ENCODE measurements at places on chromosomes 4 and X. TPM values are rescaled to one million over a fixed set of nuclear protein-coding genes. Genes with fewer than 3 reads are reported as not detected.

The MTCP1 gene
- polyA plus RNA-seq: 5.4 TPM

The FGB gene
- polyA plus RNA-seq: not detected

The MAGEB17 gene
- polyA plus RNA-seq: not detected

The GIMD1 gene
- polyA plus RNA-seq: not detected

The ACE2 gene
- polyA plus RNA-seq: not detected

The RADX gene
- polyA plus RNA-seq: 0.26 TPM

The FAM184B gene
- polyA plus RNA-seq: 0.02 TPM

The TLR2 gene
- 0.05 TPM for polyA plus RNA-seq

The EDA2R gene
- polyA plus RNA-seq: 23.4 TPM

- DNase-seq: no peak
These were observed 150.5 kb downstream of the RNF150 start for GRCh38 chr4:140982613-140983340.

DNA sequence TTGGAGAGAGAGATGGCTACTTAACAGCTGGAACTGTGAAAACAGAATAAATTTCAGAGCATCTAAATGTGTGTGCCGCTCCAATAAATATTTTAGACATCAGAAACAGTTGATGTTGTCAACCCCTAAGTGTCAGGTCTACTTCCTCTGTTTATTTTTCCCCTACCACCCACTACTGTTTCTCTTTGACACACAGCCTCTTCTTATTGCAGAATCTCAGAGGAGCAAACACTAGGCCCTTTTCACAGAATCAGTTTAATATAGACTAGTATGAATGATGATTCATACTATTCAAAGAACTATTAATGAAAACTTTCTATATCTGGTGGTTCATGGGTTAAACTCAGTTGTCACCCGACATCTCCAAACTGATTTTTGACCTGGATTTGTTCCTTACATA is 33.9 kb downstream of the NAA11 start:
- DNase-seq: no peak

DNA sequence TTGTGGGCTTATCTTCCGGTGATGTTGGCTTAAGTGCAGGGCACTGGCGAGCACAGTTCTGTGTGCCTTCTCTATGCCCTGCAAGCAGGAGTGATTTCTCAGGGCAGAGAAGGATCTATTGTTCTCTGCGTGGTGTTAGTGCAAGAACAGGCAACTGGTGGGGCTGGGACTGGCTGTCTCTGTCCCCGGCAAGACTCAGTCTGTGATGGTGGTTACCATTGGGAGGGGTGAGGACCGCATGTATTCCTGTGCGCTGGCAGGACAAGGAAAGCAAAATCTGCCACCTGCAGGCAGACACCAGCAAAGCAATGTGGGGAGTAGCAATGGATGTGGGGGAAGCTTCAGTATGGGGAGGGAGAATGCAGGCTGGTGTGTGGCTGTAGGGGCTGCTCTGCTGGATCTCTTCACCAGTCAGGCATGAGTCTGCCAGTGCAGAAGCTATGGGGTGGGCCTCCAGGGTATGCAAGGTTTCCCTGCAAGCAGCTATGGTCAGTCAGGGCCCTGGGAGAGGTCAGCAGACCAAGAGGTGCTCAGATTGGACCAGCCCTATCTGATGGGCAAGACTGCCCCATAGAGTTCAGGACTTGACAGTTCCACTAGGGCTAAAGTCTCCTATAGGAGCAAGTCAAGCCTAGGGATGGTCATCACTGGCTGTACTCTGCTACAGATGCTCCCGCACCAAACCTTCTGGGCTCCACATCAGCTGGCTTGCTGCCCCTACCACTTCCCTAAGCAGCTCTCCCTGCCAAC is 16.8 kb downstream of the PF4 start:
- no peak for DNase-seq

- no peak for DNase-seq
These were observed 39.7 kb downstream of the SNX25 start for GRCh38 chr4:185249105-185249504.

DNA sequence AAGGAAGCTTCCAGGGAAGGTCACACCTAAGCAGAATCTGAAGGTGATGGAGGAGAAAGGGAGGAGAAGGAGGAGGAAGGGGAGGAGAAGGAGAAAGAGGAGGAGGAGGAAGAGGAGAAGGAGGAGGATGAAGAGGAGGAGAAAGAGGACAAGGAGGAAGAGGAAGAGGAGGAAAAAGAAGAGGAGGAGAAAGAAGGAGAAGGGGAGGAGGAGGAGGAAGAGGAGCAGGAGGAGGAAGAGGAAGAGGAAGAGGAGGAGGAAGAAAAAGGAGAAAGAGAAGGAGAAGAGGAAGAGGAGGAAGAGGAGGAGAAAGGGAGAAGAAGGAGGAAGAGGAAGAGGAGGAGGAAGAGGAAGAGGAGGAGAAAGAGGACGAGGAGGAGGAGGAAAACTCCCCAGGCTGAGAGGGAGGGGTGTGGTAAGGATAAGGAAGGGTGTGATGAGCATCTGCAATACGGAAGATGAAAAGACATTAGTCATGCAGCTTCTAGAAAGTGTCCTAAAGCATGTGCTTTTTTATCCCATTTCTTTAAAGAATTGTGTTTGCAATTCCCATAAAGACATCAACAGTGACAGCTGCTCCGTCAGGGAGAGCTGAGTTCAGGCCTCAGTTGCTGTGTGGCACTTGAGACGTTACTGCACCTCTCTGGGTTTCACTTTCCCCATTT is 41.1 kb downstream of the CRMP1 start:
- no peak for DNase-seq

DNA sequence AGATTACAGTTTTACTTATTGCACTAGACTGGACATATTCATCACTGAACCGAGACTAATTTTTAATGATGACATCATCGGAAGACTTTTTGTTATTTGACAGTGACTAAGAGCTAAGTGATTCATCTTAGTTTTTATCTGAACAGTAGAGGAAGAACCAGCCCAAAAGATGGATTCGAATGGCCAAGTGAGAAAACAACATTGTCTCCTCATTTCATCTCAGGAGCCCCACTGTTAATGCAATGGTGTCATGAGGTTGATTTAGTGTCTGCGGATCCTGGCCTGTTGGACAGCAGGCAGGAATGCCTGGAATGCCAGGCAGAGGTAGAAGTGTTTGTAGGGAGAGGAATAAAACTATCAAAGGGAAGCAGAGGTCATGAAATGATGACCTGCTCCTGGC is 37.8 kb upstream of the HPF1 start:
- DNase-seq: no peak

GRCh38 chr4:15333692-15334633 is 93.9 kb upstream of the C1QTNF7 start:
- no peak for DNase-seq

GRCh38 chr4:4867375-4868039 is 8.0 kb downstream of the MSX1 start:
- DNase-seq: no peak

GRCh38 chr4:1310031-1310795 is 20.5 kb downstream of the MAEA start:
- no peak for DNase-seq

DNA sequence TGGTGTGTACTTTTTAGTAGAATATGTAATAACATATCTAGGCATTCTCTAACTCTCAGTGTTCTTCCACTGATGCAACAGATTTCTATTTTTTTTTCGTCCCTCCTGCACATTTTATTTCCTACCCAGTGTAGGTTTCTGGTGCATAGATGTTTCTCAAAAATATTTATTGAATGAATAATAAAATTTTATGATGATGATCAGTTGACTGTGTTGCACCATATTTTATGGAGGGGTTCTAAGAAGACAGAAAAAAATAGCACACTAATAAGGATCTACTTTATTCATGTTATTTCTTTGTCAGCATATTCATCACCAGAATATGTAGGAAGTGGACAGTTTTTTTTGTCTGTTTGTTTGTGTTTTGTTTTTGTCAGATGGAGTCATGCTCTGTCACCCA is 2529.3 kb downstream of the ARAP2 start:
- no peak for DNase-seq

DNA sequence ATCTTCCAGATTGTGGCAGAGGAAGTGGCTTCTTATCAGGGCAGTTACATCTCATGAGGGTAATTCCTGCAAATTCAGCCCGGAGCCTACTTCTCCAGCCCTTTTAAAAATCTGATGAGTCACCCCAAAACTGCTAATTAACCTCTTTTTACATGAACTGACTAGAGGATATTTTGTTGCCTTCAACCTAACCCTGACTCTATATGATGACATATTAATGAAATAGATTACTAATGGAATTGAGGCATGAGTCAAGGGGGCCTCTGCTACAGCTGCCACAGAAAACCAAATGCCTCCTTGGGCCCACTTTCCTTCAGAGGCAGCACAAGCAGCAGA is 72.5 kb downstream of the QRFPR start:
- peak; percentile 2 for DNase-seq

GRCh38 chrX:150983521-150984168 is 510 bp downstream of the HMGB3 start:
- no peak for DNase-seq

DNA sequence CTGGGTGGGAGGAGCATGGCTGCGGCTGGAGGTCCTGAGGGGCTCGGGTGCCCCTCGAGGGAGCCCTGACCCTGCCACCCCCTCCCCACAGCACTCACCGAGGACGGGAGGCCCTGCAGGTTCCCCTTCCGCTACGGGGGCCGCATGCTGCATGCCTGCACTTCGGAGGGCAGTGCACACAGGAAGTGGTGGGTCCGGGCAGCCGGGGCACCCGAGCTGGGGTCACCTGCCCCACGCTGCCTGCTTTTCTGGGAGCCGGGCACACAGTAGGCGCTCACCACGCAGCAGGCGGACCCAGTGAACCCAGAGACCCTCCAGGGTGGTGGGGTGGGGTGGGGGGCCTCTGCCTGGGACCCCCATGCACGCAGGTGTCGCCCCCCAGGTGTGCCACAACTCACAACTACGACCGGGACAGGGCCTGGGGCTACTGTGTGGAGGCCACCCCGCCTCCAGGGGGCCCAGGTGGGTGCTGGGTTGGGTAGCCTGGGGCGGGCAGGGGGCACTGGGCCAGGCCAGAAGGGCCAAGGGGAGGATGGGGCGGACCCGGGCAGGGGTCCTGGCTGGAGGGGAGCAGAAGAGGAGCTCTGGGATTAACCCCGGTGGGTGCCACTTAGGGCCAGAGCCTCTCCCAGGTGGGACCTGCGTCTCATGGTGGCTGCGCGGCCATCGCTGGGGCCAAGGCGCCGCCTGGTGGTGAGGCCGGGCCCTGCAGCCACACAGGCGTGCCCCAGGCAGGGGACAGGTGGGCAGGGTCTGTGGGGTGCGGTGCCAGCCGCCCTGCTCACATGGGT is 1.4 kb downstream of the HGFAC start:
- no peak for DNase-seq

DNA sequence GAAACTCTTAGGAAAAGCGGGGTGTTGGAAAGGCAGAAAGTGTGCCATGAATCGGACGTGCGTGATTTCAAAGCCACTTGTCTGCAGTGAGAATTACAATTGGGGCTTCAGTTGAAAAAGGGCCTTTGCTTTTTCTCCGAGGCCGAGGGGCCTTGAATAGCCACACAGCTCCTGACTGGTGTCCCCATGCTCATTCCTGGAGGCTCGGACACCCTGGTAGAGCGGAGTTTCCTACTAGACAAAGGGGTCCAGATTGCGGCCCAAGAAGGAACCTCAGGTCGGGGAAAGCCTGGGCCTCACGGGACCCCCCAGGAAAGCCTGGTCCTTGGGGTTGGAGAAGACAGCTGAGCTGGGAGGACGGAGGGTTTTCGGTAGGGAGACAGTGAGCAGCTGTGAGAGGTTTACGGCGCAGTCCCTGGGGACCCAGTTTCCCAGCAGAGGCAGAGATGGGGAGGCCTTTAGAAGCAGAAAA is 3.0 kb upstream of the SHOX start:
- no peak for DNase-seq

DNA sequence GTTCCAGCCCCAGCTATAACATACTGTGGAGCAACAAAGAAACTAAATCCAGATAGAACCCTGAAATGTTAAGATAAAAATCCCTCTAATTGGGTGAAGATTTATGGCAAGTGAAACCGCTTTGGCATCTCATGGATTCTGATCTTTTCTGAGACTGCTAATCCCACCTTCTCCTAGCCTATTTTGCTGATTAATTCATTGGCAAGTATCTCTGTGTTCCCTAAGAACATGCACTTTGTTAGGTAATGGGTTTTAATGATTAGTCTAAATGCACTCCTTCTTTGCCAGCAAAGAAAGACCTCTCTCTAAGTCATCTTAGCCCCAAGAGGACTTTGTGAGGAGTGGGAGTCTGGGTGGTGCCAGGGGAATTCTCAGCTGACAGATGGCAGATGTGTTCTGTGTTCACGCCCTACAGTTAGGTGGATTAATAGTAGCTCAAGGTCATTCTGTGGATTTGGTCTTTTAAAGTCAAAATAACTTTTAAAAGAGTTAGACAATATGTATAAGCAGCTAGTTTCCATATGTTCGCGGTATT is 171.3 kb downstream of the UNC5C start:
- no peak for DNase-seq

DNA sequence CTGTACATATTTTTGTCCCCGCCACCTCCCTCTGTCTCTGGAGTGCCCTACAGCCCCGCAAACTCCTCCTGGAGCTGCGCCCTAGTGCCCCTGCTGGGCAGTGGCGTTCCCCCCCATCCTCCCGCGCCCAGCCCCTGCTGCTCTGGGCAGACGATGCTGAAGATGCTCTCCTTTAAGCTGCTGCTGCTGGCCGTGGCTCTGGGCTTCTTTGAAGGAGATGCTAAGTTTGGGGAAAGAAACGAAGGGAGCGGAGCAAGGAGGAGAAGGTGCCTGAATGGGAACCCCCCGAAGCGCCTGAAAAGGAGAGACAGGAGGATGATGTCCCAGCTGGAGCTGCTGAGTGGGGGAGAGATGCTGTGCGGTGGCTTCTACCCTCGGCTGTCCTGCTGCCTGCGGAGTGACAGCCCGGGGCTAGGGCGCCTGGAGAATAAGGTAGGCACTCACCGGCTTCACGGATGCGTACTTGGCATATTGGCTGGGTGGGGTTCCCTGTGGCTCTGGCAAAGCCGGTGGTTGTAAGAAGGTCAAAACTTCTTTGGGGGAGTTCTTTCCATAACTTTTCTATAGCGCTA is 653 bp downstream of the HHIP start:
- no peak for DNase-seq

GRCh38 chr4:3387154-3387942 is 54.4 kb upstream of the HGFAC start:
- no peak for DNase-seq

DNA sequence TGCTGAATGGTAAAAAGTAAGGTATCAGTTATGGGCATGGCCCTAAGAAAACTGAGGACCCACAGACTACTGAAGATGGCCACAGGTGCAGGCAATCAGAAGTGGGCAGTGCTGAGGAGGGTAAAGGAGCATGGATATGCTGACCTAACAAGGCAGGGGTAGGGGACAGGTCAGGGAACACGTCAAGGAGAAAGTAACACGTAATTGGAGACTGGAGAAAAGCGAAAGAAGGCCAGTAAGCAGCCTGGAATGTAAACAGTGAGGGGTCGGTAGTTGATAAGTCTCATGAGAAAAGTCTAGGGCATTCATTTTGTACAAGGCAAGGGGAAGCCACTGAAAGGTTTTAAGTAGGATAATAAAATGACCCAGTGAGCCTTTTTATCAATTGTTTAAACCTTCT is 153.3 kb downstream of the PRDM5 start:
- no peak for DNase-seq

DNA sequence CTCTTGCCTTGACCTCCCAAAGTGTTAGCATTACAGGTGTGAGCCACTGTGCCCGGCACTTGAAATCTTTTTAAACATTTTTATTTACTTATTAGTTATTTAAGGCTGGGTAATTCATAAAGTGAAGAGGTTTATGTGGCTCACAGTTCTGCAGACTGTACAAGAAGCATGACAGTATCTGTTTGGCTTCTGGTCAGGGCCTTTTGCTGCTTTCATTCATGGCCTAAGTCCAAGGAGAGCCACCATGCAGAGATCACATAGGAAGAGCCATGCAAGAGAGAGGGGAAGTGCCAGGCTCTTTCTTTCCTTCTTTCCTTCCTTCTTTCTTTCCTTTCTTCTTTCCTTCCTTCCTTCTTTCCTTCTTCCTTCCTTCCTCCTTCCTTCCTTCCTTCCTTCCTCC is 10.2 kb upstream of the GPKOW start:
- no peak for DNase-seq
